T-cell (primary cell): ENCODE measurements at places on chromosomes 11 and 22.

- DNase-seq = no peak
Observed at GRCh38 chr22:46064228-46064965, 85.9 kb upstream of the PPARA start.

GRCh38 chr11:8747173-8747572 is 64.6 kb downstream of the RPL27A start:
- DNase-seq = no peak

GRCh38 chr11:43943931-43944751 is 1.7 kb downstream of the C11orf96 start:
- DNase-seq = no peak

GRCh38 chr11:104462341-104462740 is 298.4 kb upstream of the PDGFD start:
- no peak for DNase-seq

DNA sequence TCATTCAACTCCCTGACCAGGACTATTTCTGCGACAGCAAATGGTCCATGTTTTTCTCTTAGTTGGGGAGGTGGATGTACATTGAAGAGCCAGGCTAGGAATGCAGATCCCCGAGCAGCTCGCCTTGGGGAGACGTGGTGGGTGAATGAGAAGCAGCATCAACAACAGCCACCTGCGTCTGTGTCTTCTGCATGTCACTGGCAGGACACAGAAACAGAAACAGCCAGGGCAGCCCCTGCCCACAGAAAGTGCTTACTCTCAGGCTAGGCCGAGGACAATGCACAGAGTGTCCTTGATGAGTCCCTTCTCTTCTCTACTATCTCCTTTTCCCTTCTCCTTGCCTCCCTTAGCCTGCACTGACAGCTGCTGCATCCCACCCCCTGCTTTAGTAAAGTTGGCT is 541.9 kb upstream of the CADM1 start:
- DNase-seq = no peak
